ENCODE measurements at places on chromosomes 11 and 22.

- DNase-seq, result no peak
Measured at GRCh38 chr22:45318558-45319323, 9.0 kb downstream of the FAM118A start.

- DNase-seq, result no peak
Measured at GRCh38 chr11:60343094-60343704, 16.1 kb downstream of the MS4A6E start.

DNA sequence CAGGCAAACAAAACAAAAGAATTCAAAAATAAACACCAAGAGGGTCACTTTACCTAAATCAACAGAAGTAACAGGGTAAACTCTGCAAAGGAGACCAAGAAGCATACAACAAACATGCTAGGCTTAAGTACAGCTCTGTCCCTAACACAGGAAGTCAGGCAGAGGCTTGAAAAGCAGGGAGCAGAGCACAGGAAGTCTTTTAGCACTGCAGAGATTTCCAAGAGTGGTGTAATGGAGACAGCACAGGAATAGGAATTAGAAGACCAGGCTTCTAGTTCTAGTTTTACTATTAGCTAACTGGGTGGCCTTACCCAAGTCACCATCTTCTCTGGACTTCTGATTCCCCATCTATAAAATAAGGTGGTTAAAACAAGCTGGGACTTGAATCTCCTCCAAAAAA, 1.9 kb downstream of the RBFOX2 start:
- peak; percentile 25 for DNase-seq

DNA sequence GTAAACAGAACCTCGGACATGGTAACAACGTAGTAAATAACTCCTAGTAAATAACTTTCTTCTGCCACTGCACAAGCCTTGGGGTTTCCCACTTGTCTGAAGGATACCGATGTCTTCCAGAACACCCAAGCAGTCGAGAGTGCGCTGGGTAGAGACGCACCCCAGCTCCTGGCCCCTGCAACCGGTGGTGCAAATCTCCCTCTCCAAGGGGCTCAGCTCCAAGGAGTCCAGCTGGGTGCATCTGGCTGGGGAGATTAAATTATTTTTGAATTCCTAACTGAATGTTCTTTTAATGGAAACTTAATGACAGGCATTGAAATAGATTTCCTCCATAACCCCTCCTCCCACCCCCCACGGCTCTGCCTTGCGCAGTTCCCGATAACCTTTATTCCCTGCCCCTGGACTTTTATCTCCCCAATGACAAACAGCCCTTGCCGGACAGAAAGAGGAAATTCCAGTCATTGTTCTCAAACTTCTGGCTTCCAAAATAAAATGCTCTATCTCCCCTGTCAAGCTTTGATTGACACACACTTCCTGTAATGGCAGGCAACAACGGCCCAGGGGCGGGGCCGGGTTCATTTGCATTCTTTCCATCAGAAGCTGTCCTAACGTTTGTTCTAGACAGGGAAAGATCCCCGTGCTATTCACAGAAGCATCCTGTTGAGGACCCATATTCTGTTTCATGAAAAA, 31.2 kb downstream of the KCNJ1 start:
- no peak for DNase-seq

DNA sequence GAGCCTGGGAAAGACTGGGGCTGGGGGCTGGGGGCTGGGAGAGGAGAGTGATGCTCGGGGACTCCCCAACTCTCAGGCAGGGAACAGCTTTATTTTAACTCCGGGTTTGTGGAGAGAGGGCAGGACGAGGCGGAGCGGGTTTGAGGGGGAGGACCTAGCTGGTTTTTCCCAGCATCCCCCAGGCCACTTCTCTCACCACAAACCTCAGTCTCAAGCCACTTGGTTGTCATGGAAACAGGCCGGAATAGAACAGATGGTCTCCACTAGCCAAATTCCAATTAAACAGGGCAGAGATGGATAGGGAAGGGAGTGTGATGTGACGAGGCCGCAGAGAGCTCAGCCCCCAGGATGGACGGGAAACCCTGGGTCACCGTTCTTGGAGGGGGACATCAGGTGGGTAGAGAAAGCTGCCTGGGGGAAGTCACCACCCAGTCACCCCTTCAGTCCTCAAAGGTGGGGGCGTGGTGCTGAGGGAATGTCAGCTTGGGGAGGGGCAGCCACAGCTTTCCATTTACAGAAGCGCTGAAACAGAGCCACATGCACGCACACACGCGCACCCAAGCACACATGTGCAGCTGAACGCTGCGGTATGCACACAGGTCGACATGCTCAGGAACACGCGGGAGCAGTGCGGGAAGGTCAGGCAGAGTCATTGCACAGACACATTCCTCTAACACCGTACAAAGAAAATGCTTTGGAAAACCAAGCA, 19.2 kb downstream of the NECTIN1 start:
- DNase-seq, result no peak

- DNase-seq, result no peak
Measured at GRCh38 chr11:95279921-95280868, 49.2 kb upstream of the SESN3 start.

DNA sequence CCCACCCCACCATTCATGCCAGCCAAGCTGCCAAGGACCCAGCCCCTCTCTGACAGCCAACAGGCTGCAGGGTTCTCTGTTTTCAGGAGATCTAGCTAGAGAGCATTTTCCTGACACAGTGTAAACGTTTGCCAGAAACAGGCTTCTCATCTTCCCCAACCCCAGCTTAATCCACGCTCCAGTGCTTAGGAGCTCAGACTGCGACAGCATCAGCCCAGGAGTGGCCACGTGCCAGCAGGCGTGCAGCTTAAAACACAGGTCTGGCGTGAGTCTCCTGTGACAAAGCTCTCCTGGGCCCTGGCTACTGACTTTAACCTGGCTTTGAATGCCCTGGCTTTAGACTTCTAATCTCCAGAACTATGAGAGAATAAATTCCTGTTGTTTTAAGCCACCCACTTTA, 66.6 kb downstream of the GALNT18 start:
- DNase-seq, result no peak

GRCh38 chr11:8127447-8127846, 41.4 kb downstream of the RIC3 start:
- DNase-seq, result no peak

DNA sequence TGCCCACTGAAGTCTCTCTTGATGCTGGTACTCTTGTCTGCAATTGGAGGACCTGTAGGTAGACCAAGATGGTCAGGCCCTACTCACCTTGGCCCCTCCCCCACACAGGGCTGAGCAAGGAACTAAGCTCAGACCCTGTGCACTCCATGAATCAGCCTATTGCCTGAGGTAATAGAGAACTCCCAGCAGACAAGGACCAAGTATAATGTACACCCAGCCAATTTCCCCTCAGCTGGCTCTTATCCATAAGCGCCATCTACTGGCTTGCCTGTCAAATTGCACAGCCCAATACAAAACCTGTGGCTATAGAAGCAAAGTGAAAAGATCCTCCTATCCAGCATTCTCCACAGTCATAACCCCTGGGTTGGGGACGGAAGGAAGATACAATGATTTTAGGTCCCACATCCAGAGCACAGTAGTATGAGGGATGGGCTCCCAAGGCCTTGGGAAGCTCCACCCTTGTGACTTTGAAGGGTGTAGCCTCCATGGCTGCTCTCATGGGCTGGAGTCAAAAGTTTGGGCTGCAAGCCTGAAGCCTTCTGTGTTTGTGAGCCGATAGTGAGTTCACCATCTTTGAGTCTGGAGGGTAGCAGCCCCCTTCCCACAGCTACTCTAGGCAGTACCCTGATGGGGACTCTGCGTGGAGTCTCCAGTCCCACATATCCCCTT, 56.0 kb downstream of the GLYATL2 start:
- DNase-seq, result peak; percentile 73

- no peak for DNase-seq
Measured at GRCh38 chr11:108496643-108497256, 1.4 kb downstream of the POGLUT3 start.

- DNase-seq, result no peak
Measured at GRCh38 chr11:93840180-93840579, 10.2 kb downstream of the VSTM5 start.

GRCh38 chr22:36798674-36799066, 18.2 kb downstream of the PVALB start:
- DNase-seq, result no peak

All from HFFc6 (cell line).